ENCODE measurements at places on chromosomes 13 and 19.

- peak; percentile 10 for DNase-seq
Measured at GRCh38 chr19:43430142-43430710, 15.5 kb downstream of the TEX101 start.

DNA sequence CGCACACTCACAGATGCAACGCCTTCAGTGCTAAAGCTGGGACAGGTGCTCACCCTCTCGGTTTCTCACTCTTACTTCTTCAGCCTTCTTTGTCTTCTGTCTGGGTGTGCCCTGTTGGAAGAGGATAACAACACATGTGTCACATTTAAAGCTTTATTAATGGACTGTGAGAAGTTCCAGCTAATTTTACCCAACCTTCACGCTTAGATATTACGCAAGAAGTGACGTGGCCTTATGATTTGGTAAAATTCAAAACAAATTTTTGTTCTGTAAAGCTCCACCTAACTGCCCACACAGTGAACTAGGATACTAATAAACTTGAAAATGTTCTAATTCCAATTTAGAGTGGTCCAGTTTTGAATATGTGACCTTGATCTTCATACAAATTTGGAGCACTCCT, 66.7 kb upstream of the LRCH1 start:
- no peak for DNase-seq

DNA sequence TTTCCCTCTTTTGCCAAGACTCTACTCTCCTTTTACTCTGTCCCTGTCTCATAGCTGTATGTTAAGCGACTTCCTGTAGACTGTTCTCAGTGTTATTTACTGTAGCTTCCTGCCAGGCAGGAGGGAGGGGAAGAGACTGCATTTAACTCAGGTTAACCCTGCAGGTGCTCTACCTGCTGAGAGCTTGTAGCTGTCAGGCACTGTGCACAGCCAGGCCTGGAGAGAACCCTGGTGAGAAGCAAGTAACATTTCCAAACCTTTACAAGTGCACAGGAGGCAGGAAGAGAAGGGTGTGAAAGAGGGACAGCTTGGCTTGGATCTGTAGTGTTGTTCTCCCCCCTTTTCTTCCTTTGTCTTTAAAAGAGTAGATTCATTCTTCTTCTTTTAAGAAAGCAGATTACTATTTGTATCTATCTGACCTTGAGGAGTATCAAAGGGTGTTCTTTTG, 167.1 kb downstream of the LMO7 start:
- peak; percentile 44 for DNase-seq

DNA sequence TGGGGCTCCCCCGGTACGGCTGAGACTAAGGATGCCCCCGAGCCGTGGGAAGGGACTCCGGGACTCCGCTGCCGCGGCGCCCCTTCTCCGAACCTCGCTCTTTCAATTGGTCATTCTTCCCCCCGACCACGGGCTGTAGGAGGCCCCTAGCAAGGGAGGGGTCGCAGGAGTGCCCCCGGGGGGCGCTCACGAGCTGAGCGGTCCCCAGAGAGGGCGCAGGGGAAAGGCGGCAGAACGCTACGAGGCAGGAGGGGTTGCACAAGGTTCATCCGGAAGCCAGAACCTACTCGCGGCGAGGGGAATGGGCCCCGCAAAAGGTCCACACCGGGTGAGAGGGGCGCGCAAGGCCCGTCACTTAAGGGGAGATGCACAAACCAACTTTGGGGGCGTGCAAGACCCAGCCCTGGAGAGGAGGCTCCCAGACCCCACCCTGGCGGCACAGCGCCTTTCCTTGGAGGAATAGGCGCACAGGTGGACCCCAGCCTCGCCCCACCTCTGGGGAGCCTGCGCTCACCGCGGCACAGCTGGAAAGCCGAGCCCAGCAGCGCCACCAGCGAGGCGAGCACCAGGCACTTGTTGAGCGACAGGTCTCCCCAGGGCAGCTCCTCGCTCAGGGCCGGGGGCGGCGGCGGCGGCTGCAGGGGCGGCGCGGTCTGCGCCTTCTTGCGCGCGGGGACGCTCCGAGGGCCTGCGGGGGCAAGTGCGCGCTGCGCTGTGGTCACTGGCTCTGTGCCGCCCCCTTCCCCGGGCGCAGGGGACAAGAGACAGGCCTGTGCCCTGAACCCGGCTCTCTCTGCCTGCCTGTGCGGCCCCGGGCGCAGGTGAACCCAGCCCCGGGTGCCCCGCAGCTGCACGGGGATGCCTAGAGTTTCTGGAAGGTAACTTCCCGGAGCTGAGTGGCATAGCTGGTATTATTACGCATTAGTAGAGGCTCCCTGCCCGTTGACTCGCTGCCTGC, 2.8 kb downstream of the JSRP1 start:
- peak; percentile 59 for DNase-seq

GRCh38 chr19:56919308-56919995, 78.9 kb upstream of the PEG3 start:
- DNase-seq = no peak

- DNase-seq = no peak
Measured at GRCh38 chr13:46352805-46353204, 34.2 kb downstream of the RUBCNL start.

DNA sequence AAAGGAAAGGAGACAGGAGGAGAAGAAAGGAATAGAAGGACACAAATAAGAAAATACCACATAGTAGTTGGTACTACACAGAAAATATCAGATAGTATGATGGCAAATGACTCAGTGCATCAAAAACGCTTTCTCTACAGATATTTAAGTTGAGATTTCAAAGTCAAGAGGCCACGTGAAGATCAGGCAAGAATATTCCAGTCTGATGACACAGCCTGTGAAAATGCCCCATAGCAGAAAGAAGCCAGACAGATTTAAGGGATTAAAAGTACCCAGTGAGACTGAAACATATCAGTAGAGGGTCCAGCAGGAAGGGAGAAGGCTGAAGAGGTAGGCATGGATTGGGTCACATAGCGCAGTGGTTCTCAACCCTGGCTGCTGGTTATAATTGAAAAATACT, 113.7 kb downstream of the VWA8 start:
- no peak for DNase-seq

- peak; percentile 31 for DNase-seq
Measured at GRCh38 chr19:8576273-8576993, 809 bp downstream of the MYO1F start.

- DNase-seq = no peak
Measured at GRCh38 chr19:32869369-32869965, at the start of gene SLC7A9. SLC7A9 (minus strand) TSS chr19:32869767; CDS start chr19:32868534, 1,233 bp downstream.

GRCh38 chr13:49622174-49622946, 5.9 kb upstream of the ARL11 start:
- DNase-seq = no peak

DNA sequence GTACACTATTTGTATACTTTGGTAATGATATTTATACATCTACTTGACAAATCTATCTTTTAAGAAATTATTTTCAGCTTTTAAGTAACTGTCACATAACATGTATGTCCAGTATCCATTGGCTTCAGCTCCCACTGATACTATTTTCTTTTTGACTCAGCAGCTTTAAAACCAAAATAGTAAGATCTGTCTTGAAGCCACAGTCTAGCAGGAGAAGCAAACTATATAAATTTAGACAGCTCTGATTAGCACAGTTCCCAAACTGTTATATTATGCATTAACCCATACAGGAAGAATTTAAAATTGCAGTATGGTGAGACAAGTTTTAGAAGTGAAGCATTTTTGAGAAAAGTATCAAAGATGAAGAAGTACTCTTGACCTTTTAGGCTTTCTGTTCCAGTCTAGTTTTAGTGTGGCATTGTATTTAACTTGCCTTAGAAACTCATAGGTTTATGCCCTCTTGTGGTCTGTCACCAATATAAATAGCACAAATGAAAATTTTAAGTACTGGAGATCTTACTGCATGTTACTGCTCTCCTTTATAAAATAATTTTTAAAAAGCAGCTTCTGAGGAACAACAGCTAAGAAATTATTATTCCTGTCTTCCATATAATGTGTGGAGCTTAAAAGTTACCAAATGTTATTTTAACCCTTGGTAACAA, 24.7 kb downstream of the URI1 start:
- no peak for DNase-seq

- DNase-seq = no peak
Measured at GRCh38 chr19:18763674-18764590, 27.2 kb downstream of the COMP start.

- DNase-seq = no peak
Measured at GRCh38 chr13:112887557-112887991, 81.4 kb upstream of the MCF2L start.

GRCh38 chr13:111938741-111939665, 127.9 kb upstream of the SOX1 start:
- no peak for DNase-seq

- no peak for DNase-seq
Measured at GRCh38 chr13:106034201-106034600, 501.3 kb downstream of the EFNB2 start.

DNA sequence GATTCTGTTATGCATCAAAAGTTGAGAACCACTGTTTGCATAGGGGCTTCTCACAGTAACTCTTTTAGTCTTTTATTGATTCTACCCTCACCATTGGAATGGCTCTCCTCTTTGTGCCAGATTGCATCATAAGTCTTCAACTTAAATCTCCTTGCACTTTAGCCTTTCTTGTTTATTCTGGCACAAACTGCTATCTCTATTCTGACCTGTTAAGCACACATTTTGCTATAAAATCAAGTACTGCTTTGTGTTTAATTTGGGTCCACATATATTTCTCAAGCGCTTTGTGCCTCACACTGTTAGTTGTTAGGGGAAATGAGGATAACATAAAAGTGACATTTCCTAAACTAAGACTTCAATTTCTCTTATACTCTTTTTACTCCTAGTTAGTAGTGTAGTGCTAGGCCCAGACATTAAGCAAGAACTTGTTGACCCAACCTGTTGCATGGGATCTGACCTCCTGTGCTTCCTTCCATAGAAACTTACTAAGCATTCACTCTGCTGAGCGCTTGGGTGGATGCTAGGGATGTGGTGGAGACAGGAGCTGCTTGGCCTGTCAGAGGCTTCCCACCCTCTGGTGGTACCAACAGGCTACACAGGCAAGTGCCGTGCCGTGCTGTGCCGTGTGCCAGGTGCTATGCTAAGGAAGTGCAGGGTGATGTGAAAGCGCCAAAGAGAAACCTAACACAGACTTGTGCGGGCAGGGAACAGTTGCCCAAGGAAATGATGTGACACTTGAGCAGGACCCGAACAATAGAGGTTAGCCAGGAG, 1.2 kb downstream of the UTP14C start:
- no peak for DNase-seq

DNA sequence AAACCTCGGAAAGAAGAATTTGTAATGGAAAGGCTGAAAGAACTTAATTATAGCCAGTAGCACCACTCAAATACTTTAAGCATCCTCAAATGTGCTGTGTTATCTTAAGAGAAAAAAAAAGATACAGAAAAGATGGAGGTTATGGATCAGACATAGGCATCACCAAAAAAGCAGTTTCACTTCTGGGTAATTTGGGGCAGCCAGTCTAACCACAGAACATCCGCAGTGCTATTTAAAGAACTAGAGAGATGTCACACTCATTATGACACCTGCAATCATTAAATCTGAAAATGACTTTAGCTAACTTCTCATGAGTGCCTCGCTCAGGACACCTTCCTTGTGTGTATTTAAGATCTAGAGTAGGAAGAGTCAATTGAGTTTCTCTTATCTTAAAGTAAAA, 211.8 kb downstream of the RBM26 start:
- DNase-seq = peak; percentile 76

- no peak for DNase-seq
Measured at GRCh38 chr19:6680141-6680540, 10.2 kb upstream of the TNFSF14 start.

GRCh38 chr13:108120302-108120701, 95.0 kb downstream of the LIG4 start:
- no peak for DNase-seq

GRCh38 chr13:46561691-46562090, 8.7 kb downstream of the LRCH1 start:
- no peak for DNase-seq

- DNase-seq = no peak
Measured at GRCh38 chr19:5037936-5038335, 69.0 kb downstream of the KDM4B start.

DNA sequence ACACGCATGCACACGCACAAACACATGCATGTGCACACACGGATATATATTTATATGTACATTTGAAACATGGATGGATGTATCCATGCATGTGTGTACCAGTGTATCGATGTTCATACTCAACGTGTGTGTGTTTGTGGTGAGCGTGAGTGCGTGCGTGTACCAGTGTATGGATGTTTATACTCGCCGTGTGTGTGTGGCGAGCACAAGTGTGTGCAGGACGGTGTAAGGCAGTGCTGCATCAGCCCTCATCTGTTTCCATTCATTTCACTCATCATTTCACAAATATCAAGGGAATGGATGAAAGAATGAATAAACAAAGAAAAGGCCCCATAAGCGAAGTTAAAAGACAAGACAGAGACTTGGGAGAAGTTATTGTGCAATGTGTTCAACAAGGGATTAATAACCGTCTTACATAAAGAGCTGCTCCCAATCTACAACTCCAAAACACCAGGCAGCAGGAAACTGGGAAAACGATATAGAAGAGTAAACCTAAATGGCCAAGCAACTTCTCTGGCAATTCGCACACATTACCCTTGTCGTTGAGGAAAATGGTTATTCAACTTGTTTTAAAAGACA, 21.7 kb upstream of the MIER2 start:
- no peak for DNase-seq

- no peak for DNase-seq
Measured at GRCh38 chr19:1671716-1672037, 19.3 kb upstream of the TCF3 start.

DNA sequence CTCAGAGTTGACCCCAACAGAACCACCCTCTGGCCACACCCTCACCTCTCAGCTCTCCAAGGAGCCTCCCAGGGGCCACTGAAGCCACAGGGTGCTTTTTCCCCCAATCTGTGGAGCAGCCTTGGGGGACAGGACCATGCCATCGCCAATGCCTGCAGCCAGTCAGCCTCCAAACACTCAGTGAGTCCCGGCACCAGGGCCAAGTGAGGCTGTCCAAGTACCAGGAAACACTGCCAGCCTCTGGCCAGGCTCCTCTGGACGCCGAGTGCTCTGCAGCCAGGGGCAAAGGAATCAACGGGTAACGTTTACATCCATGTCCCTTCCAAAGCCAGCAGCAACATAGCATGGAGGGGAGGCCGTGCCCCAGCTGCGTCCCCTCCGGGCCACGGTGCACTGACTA, 9.5 kb upstream of the COMP start:
- DNase-seq = no peak

DNA sequence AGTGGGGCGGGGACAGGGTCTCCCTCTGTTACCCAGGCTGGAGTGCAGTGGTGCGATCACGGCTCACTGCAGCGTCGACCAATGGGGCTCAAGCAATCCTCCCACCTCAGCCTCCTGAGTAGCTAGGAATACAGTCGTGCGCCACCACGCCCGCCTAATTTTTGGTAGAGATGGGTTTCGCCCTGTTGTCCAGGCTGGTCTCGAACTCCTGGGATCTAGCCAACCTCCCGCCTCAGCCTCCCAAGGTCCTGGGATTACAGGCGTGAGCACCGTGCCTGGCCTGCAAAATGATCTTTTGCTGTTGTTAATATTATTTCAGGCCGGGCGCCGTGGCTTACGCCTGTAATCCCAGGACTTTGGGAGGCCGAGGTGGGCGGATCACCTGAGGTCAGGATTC, 621 bp upstream of the TGDS start:
- no peak for DNase-seq

GRCh38 chr13:34159946-34160345, 342.0 kb downstream of the RFC3 start:
- no peak for DNase-seq

Data from activated naive CD4-positive, alpha-beta T cell treated with anti-CD3 and anti-CD28 coated beads for 36 hours (primary cell).